GM23248 (cell line): ENCODE measurements at places on chromosomes 5 and 9. TPM values are rescaled to one million over a fixed set of nuclear protein-coding genes. Genes with fewer than 3 reads are reported as not detected.
A peak's percentile ranks its signal among the peaks of the same experiment; 100 is the strongest.

NR2F1 gene
- 4.5 and 5.6 TPM in 2 replicates for polyA plus RNA-seq

DNA sequence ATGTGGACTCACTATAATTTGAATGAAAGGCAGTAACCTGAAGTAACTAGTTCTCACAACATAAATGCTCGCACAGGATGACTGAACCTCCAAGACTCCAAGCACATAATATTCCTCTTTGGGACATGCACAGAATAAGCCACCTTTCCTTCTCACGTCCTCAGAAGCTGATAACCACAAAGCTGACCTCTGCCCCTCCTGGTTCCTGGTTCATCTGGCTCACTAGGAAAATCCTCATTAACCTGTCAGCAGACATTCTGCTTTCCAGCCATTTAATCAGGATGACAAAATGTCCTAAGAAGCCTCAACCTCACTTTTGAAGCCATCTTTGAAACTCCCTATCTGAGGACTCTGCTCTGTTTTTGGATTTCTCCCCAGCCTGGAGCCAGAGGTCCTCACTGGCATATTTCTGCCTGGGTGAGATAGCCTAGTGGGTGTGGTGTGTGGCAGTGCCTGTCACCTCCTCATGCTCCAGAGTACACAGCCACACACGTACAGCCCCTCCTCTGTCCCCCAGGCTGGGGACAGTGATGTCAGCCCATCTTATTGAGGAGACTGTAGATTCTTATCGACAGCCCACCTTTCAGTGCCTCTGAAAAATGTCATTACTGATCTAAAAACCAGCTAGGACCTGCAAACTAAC is 10.3 kb downstream of the ANKH start:
- DNase-seq, result no peak

- DNase-seq, result peak; percentile 6
These were observed 4.2 kb downstream of the LECT2 start for GRCh38 chr5:135950611-135951010.

DNA sequence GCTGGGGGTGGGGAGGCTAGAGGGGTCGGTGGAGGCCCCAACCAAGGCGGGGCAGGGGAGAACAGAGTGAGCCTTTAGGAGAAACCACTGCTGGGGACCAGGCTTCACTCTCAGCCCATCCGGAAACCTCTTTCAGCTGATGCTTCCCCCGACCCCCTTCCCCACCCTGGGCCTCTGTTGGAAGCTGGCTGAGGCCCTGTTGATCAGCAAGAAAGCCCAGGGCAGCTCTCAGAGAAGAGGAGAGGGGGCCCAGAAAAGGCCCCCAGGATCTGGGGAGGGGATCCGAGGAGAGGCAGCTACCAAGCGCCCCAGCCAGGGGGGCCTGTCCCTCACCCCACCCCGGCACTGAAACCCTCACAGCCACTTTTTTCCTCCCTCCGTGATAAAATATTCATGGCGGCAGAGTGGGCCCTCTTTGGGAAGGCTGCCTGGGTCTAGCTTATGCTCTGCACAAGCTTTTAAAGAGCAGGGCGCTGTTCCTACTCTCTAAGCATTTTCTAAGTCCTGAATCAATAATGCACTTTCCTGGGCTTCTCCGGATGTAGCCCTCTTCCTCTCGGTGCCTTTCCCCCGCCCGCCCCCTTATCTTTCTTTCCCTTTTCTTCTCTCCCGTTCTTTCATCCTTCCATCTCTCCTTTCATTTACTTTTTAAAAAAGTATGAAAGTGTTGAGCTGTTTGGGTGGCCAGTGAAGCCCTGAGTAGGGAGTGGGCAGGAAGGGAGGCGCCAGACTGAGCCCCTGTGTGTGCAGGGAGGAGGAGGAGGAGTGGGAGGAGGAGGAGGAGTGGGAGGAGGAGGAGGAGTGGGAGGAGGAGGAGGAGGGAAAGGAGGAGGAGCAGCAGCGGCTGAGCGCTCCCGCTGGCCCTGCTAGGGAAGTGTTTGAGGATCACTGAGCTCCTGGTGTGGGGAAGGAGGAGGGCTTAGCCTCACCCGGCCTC is 23.5 kb downstream of the NTNG2 start:
- no peak for DNase-seq

DNA sequence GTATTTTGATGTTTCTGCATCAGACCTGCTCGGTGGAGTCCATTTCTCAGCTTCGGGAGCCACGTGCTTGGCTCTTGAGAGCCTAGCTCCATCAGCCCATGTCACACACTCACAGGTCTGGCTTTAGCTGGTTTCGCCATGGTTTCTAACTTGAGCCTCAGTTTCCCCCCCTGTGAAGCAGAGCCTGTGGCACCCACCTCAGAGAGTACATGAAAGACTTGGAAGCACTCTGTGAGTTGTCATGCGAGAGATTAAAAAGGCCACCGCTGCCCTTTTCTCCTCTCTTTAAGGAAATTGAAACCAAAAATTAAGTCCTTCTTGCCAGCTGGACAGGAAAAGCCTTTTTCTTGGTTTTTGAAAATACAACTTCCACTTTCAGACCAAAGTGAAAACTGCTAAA is 8.8 kb downstream of the TENT4A start:
- peak; percentile 66 for DNase-seq

QRFP gene
- 0.18 and 0.53 TPM in 2 replicates for polyA plus RNA-seq

AMACR gene
- polyA plus RNA-seq, result 22.6 and 24.1 TPM in 2 replicates

DNA sequence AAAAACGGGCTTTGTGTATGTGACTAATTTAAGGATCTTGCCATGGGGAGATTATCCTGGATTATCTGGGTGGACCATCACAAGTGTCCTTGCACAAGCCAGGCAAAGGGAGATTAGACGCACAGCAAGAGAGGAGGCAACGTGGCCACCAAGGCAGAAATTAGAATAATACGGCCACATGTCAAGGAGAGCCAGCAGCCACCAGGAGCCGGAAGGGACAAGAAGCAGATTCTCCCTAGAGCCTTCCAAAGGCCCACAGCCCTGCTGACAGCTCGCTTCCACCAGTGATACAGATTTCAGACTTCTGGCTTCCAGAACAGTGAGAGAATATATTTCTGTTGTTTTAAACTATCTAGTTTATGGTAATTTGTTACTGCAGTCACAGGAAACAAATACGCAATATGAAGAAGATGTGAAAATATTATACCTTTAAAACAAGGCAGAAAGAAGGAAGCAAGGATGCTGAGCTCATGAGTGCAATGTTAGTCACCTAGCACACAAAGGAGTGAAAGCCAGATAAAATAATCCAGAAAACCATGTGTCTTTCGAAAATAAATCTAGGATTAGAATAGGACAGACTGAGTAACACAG is 28.7 kb upstream of the F2RL1 start:
- peak; percentile 86 for DNase-seq

DNA sequence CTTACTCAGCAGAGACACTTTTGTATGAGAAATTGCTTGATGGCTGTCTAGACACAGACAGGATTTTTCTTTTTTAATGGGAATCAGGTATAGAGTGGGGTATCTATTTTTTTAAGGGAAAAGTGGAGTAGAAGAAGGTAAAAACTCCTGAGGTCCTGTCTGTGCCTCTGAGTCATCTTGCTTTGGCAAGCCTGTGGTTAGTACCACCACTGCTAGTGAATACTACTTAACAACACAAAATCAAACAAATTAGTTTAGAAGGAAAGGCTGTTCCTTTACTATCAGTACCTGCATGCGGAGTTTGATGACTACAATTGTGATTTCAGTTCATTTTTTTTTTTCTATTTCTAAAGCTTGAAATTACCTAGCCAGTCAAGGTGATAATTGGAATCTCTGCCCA is 150.9 kb upstream of the PPP1R2B start:
- peak; percentile 16 for DNase-seq

DNA sequence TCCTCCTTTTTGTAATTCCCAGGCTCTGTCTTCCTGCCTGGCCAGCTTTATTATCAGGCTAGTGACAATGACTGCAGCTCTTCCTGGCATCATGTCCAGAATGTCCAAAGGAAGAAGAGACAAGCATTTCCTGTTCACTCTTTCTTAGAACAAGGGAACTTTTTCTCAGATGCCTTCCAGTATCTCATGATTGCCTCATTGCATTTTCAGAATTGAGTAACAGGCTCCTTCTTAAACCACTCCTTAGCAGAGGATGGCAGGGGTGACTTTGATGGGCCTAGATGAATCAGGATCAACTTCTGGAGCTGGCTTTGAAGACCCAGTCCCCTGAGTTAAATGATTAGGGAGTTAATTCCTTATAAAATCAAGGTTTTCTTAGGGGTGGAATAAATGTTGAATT is 92.9 kb upstream of the RASGRF2 start:
- peak; percentile 29 for DNase-seq

DNA sequence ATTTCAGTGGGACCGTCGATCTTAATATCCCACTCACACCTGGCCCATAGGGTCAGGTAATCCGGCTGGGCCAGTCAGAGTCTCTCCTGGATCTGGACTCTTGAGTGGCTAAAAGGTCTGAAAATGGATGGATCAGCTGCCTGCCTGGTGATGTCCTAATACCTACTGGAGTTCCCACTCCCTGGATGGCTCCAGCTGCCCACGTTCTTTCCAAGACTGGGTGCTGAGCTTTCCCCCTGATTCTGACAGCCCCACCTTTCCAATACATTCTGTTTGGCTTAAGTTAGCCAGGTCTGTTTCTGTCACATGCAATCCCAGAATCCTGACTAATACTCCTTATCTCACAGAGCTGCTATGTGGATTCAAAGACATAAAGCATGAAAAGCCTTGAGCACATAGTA is 10.2 kb downstream of the SH3PXD2B start:
- DNase-seq, result peak; percentile 77

DNA sequence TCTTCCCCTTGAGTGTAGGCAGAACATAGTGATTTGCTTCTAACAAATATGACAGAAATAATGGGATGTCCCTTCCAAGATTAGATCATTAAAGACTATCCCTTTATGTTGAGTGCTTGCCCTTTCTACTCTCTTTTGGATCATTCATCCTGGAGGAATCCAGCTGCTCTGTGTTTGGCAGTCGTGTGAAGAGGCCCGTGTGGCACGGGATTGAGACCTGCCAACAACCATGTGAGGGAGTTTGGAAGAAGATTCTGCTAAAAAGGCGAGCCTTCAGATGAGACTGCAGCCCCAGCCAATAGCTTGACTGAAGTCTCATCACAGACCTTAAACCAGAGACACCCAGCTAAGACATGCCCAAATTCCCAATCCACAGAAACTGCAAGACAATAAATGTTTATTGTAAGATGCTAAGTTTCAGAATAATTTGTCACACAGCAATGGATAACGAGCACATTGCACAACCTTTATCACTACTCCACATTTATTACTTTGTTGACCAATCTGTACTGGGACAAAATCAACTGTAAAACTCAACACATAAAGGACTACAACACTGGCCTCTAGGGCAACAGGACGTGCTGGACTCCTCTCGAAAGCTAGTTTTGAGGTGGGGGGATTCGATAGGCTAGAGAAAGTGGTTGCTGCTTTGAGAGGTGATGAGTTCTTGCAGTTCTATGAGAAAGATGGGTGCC is 42.8 kb downstream of the ANGPTL2 start:
- DNase-seq, result no peak

DNA sequence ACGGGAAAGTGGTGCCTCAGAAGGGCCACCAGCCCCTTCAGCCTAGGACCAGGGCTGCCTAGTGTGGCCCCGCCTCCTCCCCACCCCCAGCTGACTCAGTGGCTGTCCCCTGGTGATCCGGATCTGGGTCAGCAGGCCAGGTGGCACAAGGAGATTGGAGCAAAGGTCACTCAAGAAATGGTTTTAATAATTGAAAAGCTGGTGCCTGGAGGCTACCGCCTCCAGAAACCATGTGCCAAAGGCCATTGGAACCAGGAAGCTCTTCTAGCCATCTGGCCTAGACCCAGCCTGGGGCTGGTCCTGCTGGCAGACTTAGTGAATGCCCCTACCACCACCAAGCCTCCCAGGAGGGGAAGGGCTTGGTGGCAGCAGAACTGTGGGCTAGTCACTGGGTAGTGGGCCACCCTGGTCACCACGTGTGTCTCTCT is 1.5 kb downstream of the ST6GALNAC4 start:
- peak; percentile 25 for DNase-seq

- DNase-seq, result no peak
These were observed 21.6 kb upstream of the C5orf46 start for GRCh38 chr5:147927901-147928300.

WNT8A gene
- polyA plus RNA-seq, result not detected in 2 replicates

PDZD2 gene
- polyA plus RNA-seq, result 0.21 and 0.43 TPM in 2 replicates
